ENCODE measurements at places on chromosomes 4 and X.

- no peak for DNase-seq
These were observed 36.4 kb upstream of the ADH4 start for GRCh38 chr4:99180382-99181070.

- DNase-seq: no peak
These were observed 67.7 kb upstream of the FAM9A start for GRCh38 chrX:8868906-8869305.

- no peak for DNase-seq
These were observed 178.0 kb downstream of the GASK1B start for GRCh38 chr4:157994863-157995262.

- no peak for DNase-seq
These were observed 66.2 kb downstream of the UBA6 start for GRCh38 chr4:67634741-67635140.

DNA sequence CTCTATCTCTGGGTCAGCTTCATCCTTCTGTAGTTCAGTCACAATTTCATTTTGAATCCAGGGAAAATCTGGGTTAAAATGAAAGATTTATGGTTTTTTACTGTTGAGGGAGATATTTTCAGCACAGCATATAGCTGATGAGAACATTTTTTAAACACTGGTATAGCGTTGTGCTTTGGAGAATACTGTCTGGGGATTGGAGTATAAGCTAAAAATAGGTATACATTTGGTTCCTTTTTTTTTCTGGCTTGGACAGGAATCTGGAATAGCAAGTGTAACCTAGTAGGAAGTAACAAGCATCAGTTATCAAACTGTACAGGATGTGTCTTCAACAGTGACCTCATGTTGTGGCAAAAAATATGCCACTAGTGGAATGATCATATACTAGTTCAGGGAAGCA, 149.1 kb downstream of the GRXCR1 start:
- no peak for DNase-seq

DNA sequence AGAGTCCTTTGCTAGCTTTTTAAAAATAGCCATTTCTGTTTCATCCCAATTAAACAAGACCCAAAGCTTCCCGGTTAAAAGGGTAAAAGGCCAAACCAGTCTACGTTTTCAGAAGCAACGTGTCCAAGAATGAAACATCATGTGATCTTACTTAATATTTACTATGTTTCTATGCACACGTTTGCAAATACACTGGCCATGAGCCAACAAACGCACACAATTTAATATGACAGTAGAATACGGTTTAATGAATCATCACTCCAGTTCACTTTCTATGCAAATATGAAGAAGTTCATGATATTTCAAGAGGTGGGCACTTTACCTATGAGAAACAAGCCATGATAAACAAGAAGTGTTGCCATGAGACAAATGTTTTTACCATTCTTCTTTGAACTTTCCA, 4.3 kb downstream of the NR0B1 start:
- no peak for DNase-seq

- DNase-seq: no peak
These were observed 29.0 kb downstream of the UGT2A2 start for GRCh38 chr4:69610484-69610883.

DNA sequence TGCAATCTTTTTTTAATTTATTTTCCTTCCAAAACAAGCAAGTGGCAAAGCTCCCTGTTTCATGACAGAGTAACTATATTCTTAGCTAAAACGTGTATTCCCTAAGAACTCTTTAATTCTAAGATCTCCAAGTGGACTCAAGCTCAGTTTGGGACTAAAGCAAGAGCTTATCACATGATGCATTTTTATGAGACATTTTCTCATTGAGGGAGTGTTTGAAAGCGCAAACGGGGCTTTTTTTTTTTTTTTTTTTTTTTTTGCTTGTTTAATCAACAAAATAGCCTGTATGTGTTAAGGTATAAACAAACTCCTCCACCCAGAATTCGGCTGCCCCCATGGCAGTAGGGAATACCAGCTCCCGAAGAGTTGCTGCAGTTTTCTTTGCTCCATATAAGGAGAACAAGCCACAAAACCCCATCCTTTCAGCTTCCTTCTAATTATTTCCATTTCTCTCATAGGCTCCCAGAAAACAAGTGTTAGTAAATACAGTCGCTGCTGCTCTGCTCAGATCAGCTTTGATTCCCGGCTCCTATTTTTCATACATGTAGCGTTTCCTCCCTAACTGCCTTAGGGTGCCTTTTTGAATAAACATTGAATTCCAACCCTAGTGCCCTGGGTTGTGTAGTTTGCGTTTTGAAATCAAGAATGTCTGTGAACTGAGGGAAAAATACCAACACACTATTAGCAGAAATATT, 669 bp upstream of the PPARGC1A start:
- DNase-seq: no peak

- DNase-seq: no peak
These were observed 100.2 kb downstream of the FBXO8 start for GRCh38 chr4:174183259-174183658.

- no peak for DNase-seq
These were observed 23.1 kb downstream of the CENPC start for GRCh38 chr4:67522230-67522629.

DNA sequence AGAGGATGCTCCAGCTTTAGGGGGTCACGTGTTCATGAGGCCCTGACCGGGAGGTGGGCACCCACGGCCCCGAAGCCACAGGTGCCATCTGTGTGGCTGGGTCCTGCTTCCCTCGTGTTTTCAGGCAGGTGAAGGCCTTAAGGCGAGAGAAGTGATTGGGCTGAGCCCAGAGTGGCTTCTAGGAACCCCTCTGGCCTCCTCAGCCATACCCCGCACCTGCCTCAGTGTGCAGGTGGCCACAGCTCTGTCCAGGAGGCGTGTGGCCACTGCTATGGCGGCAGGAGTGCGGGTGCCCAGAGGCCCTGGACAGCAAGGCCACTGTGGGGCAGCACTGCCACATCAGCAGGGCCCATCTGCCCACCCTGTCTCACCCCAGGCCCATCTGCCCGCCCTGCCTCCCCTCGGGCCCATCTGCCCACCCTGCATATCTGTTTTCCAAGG, 25.0 kb downstream of the NKX1-1 start:
- DNase-seq: no peak

GRCh38 chr4:163540448-163540847, 46.0 kb downstream of the TMA16 start:
- no peak for DNase-seq

- DNase-seq: no peak
These were observed 16.7 kb upstream of the RBM41 start for GRCh38 chrX:107135049-107135964.

DNA sequence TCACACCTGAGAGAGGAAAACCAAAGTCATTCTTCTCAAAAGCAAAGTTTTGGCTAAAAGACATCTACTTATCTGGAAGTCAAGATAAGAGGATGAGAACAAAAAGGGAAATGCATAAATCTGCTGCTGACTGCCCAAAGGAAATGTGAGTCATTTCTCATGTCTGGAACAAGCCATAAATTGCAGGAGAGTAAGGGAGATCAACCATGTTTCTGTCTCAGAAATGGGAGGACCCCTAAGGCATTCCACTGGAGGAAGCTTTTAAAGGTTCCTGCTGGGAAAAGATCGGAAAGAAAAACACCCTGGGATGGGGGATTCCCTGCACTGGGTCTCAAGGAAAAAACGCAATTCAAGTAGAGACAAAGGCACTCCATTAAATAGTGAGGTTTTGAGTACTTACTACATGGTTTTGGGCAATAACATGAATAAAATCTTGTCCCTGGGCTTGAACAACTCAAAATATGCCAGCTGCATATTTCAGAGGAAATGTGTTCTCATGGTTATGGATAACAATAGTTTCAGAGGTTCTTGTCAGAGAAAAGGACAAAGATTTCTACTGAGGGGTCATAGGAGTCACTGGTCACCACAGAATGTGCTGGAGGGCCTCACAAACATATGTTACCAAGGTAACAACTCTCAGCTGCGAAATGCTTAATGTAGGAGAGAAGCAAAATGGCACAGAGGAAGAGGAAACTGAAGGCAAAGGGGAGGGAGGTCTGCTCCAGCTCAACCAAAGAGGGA, 19.3 kb downstream of the GPR143 start:
- DNase-seq: no peak

GRCh38 chr4:115781528-115782146, 668.2 kb upstream of the NDST4 start:
- no peak for DNase-seq

DNA sequence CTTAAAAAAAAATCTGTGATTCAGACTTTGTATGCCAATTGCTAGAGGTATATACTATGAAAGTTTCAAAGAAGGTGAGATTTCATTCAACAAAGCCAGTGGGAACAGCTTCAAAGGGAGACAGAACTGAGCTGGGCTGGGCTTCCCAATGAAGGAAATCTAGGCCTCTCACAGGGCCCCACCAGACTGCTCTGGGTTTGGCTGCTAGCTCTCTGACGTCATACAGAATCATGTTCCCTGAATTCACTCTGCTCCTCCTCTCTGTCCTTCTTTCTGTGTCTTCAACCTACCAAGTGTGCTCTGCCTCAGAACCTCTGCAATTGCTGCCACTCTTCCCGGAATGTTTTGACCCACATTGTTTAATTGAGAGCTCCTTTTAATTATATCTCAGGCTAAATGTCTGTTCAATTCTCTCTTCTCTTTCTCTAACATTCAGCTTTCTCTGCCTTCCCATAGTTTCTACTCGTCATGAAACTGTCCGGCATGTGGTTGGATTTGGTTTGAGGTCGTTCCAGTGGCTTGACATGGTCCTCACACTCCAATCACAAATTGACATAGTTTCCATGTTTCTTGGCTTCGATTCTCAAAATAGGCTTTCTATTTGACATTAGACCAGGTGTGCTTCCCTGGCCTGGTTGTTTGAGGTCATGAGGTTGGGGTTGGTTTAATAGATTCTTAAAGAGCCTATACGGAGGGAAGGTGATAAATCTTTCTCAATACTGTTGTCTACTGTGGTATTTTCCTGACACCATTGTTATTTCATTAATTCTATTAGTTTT, 282.1 kb upstream of the EMCN start:
- DNase-seq: no peak

GRCh38 chr4:31080887-31081286, 360.7 kb downstream of the PCDH7 start:
- no peak for DNase-seq

DNA sequence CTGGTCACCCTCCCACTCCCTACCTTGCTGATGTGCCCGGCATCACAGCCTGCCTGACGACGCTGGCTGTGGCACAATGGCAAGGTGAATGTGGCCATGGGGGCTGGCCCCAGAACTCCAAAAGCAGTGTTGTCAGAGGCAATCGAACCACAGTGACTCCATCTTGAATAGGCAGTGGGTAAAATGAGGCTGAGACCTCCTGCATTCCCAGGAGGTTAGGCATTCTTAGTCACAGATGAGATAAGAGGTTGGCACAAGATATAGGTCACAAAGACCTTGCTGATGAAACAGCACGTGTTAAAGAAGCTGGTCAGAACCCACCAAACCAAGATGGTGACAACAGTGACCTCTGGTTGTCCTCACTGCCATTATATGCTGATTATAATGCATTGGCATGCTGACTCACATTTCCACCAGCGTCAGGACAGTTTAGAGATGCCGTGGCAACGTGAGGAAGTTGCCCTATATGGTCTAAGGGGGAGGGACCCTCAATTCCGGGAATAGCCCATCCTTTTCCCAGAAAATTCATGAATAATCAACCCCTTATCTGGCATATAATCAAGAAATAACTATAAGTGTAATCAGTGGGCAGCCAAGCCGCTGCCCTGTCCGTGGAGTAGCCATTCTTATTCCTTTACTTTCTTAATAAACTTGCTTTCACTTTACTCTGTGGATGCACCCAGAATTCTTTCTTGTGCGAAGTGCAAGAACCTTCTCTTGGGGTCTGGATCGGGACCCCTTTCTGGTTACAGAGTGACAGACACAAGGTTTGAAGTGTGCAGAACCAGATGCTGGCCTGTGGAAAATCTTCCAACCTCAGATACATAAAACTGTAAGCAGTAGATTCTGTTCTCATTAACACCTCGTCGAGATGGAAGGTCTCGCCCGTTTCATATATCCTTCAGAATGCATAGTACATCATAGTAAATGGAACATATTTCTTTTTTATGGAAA, 26.8 kb upstream of the CLDN24 start:
- DNase-seq: no peak

DNA sequence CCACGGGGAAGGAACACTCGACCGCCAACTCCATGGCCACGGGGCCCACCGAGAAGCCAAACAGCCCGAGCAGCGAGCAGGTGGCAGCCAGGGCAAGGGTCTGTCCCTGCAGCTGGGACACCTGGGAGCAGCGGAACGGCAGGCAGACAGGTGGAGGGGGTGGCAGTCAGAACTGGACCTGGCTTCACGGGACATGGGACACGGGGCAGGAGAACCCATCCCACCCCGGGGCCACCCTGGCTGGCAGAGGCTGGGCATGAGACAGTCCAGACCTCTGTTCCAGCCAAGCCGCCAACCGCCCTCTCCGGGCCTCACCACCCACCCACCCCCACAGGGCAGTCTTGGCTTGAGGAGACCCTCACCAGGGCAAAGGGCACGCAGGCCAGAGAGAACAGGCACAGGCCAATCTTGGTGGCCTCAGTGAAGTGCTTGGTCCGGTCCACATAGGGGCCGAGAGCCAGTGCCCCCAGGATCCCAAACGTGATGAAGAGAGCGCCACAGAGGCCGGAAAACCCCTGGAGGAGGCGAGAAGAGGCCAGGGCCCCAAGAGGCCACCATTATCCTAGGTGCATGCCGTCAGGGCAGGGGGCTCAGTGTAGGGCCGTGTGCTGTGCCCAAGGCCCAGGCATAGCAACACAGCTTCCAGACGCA, 5.6 kb downstream of the SLC49A3 start:
- DNase-seq: no peak

- DNase-seq: no peak
These were observed 141.1 kb downstream of the IDS start for GRCh38 chrX:149363965-149364364.

DNA sequence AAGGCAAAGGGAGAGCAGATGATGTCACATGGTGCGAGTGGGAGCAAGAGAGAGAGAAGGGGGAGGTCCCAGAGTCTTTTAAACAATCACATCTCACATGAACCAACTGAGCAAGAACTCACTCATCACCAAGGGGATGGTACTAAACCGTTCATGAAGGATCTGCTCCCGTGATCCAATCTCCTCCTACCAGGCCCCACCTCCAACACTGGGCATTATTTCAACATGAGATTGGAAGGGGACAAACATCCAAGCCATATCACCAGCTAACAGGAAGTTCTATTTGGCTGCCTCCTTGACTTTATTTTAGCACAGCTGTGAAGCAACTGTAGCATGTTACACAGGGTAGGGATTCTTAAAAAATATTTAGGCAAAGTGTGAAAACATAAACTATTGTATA, 102.5 kb downstream of the DDIT4L start:
- no peak for DNase-seq

- DNase-seq: no peak
These were observed 6.3 kb downstream of the CPE start for GRCh38 chr4:165385126-165385525.

DNA sequence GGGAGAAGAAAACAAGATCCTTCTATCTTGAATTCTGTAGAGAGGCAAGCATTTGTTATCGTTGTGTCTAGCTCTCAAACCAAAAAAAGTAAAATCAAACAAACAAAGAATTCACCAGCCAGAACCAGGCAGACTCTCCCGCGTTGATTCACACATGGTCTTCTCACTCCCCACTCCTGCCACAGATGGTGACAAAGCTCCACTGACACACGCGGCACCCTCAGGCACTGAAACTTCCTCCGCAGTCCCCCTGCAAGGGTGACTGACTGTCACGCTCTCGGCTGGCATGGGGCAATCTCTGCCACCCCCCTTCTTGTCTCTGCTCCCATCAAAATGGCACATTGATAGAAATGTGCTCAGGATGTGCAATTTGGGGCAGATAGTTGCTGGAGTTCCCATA, 304.9 kb downstream of the DHX15 start:
- no peak for DNase-seq
